IgD-negative memory B cell (primary cell): ENCODE measurements at places on chromosomes 5 and 9. TPM values are rescaled to one million over a fixed set of nuclear protein-coding genes. Genes with fewer than 3 reads are reported as not detected.

The CDH10 gene
- not detected for polyA plus RNA-seq

The PRRT1B gene
- not detected for polyA plus RNA-seq

The SLC6A7 gene
- polyA plus RNA-seq, result not detected

The ELL2 gene
- polyA plus RNA-seq, result 9.9 TPM

The PCDHB13 gene
- 0.05 TPM for polyA plus RNA-seq

The AFAP1L1 gene
- polyA plus RNA-seq, result not detected

The CCDC69 gene
- polyA plus RNA-seq, result 75.5 TPM

The AOPEP gene
- 4.5 TPM for polyA plus RNA-seq

The SLCO4C1 gene
- 0.05 TPM for polyA plus RNA-seq

The TAS2R1 gene
- polyA plus RNA-seq, result not detected

The GRIN3A gene
- polyA plus RNA-seq, result not detected

The RPL35 gene
- 2,381 TPM for polyA plus RNA-seq

The CCNO gene
- not detected for polyA plus RNA-seq

The ORM2 gene
- polyA plus RNA-seq, result not detected

The C9orf153 gene
- polyA plus RNA-seq, result 0.14 TPM

The GLRA1 gene
- polyA plus RNA-seq, result not detected

The BHMT gene
- not detected for polyA plus RNA-seq

The TMC1 gene
- polyA plus RNA-seq, result not detected

The ZNF658 gene
- polyA plus RNA-seq, result 2.9 TPM

The SPINK4 gene
- polyA plus RNA-seq, result not detected

The LHX6 gene
- polyA plus RNA-seq, result not detected

The NIPAL4 gene
- 2.2 TPM for polyA plus RNA-seq

The HTR4 gene
- polyA plus RNA-seq, result not detected

The WDR31 gene
- 0.13 TPM for polyA plus RNA-seq

The RRAGA gene
- 80.1 TPM for polyA plus RNA-seq
